ENCODE measurements at places on chromosomes 6 and 20.

GRCh38 chr6:42471142-42471541, 19.4 kb upstream of the TRERF1 start:
- DNase-seq = no peak

- no peak for DNase-seq
Observed at GRCh38 chr6:86192123-86192522, 549.4 kb upstream of the SYNCRIP start.

- DNase-seq = no peak
Observed at GRCh38 chr6:125431971-125432370, 130.2 kb upstream of the HDDC2 start.

GRCh38 chr6:156825475-156825874, 48.3 kb downstream of the ARID1B start:
- no peak for DNase-seq

DNA sequence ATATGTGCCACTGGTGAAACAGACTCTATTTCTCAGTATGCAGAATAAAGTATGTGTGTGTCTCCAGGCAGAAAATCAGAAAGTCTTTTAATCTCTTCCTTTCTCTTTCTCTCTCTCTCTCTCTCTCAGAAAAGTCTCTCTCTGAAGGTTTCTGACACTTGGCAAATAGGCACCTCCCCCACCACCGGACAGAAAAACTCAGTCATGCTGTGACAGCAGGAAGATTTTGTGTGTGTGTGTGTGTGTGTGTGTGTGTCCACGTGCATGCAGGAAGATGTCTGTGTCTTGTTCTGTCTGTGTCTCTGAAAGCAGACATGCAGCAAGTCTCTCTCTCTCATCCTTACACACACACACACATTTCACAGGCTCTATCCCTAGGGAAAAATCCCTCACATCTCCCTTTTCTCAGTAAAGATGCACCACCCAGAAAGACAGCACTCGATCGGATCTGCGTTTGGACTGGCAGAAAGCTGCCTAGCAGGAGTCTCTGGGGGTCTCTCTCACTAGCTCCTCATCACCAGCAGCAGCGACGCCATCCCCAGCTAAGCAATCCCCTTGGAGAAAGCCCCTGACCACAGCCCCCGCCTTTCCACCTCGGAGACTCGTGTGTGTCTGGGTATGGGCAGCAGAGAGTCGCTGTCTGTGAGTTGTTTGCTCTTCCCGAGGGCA, 98.3 kb downstream of the EDN3 start:
- DNase-seq = no peak

DNA sequence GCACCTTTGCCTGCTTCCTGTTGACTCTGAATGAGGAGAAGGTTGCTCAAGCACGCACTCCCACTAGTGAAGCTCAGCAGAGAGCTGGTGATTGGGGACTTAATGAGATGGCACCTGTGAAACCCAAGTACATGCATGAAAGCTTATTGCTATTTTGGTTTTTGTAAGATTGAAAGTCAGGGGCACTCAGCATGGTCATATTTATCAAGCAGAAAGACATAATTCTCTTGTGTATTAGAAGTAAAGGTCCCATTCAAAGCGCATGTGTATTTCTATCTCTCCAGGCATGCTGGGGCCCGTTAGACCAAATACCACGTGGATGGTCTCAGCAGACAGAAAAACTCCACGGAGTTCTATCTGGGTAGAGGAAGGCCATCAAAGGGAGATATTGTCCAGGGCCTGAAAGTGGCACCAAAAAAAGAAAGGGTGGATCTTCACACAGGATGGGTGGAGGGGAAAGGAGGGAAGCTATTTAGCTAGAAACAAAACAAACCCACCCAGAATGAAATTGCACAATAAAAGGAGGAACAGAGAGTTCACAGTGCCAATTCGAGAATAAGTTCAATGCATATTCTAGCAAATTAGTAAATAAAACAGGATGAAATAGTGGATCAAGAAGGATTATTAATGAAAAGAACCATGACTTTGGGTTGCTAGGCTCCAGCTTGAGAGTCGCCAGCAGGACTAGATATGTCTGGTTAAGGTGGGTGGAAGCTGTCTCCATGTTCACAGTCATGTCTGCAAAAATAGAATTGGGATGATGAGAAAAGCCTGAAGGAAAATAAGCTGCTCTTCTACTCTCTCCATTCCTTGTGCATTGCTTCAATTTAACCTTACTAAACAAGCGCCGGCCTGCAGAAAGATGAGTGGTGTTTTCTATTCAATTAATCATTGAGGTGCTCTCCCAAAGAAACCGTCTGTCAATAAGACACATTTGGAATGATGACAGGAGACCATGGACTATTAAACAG, 224.9 kb upstream of the DTNBP1 start:
- no peak for DNase-seq

DNA sequence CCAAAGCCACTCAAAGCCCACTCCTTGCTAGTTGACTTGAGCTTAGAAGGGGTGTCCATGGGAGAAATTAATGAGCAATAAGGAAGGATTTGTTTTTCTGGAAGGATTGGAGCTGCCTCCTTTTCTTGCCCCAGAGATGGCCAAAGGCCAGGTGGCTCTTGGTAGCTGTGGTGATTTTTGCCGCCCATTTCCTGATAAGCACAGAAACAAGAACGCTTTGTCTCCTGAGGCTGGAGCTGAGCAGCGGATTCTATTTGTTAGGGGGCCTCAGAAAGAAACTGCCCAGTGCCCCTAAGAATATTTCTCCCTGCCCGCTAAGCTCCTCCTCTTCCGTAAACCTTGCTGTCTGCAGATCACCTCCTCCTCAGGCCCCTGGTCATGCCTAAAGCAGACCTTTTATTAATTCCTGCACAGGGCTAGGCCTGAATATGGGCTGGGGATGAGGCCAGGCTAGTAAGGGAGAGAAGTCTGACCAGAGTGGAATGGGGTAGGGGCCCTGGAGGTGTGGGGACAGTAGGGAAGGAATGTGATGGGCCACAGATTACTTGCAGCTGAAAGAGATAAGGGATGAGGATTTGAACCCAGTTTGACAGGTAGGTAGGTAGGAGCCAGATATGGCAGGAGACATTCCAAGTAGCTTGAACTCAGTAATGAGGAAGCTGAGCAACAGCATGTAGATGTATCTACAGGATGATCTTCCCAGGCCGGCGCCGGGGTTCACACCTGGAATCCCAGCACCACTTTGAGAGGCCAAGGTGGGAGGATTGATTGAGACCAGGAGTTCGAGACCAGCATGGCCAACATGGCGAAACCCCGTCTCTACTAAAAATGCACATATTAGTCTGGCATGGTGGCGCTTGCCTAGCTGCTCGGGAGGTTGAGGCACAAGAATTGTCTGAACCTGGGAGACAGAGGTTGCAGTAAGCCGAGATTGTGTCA, 71.2 kb upstream of the NAA20 start:
- no peak for DNase-seq

DNA sequence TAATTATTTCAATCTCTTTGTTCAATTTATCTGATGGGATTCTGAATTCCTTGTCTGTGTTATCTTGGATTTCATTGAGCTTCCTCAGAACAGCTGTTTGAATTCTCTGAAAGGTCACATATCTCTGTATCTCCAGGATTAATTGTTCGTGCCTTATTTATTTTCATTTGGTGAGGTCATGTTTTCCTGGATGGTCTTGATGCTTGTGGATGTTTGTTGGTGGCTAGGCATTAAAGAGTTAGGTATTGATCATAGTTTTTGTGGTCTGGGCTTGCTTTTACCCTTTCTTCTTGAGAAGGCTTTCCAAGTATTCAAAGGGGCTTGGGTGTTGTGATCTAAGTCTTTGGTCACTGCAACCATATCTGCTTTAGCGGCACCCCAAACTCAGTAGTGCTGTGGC, 39.4 kb upstream of the SCP2D1 start:
- DNase-seq = no peak

- no peak for DNase-seq
Observed at GRCh38 chr6:135810486-135810885, 41.0 kb upstream of the PDE7B start.

DNA sequence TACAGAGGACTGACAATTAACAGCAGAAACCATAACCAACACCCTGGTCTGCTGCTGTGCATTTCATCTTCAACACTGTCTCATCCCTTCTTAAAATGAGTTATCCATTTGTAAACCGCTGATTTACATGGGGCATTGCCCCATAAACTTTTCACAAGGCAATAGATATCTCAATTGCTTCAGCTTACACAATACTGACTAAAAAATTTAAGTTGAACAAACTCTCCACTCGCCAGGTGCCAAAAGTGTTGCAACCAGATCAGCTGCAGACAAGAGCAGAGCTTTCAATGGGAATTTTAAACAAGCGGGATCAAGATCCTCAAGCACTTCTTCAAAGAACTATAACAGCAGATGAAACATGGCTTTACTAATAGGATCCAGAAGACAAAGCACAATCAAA, 183.0 kb downstream of the TASP1 start:
- no peak for DNase-seq

DNA sequence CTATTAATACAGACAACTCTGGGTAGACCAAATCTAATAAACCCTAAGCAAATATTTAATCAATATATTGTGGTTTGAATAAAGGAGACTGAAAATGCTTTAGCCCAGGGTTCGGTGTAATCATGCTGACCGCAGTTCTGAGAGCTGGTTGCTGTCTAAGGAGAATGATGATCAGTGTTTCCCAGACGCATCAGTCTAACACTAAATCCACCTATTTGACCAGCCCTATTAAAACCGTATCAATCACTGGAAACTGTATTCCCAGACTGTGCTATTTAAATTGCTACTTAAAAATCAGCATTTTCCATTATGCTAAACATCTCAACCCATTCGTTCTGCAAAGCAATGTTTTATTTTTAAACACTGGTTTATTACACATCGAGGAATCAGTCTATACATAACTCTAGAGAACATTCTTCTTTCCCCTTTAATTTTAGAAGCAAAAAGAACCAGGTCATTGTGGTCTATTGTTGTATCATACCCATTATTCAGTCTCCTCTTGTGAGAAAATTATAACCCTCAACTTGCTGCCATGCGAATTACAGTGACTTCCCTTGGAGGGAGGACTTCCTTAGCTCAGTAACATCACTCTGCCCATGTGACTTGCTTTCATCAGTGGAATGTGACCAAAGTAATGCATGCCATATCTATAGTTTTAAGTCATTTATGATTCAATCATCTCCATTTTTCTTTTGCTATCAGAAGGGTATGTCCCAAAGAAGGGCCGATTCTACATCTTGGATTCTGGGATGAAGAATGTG, 515.2 kb upstream of the JAG1 start:
- no peak for DNase-seq

- DNase-seq = no peak
Observed at GRCh38 chr6:56759521-56759920, 116.8 kb upstream of the DST start.

DNA sequence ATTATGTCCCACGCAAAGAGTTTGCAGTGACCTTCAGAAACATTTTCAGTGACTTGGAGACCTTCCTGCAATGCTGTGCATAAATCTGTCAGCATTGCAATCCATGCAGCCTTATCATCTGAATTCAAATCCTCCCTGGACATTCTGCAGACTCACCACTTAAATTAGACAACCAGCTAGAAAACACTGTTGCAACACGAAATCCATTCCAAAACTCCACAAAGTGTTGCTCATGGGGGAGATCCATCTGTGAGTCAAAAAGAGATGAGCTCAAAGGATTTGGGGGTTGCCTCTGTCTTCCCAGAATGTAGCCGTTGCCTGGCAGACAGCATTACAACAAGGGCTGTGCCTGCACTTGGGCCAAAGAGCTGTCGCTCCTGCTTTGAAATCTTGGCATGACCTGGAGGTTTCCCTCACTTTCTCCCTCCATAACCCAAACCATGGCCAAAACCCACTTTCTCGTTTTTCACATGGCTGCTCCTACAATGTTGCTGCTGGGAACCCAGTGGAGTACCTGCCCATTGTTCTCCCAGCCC, 163.5 kb upstream of the CDYL start:
- no peak for DNase-seq

- DNase-seq = no peak
Observed at GRCh38 chr20:2741463-2741862, 48.9 kb downstream of the EBF4 start.

GRCh38 chr6:91434576-91434975, 847.7 kb upstream of the MAP3K7 start:
- DNase-seq = no peak

DNA sequence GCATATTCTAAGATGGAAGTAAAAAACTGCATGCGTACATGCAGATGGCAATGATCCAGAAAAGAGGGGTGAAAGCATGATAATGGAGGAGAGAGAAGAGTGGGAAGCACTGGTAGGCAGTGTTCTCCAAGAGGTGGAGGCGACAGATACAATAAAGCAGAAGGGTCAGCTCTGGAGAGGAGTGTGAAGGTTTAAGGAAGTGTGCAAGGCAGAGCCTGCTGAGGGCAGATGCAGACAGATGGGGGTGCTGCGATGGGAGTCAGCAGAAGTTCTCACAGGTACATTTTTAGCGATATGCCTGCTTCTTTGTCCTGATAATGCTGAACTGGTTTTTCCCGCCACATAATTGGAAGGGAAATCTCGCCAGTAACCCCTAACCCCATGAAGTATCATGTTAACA, 81.1 kb upstream of the C6orf118 start:
- DNase-seq = no peak

GRCh38 chr6:138681627-138682026, 91.9 kb upstream of the CCDC28A start:
- no peak for DNase-seq

DNA sequence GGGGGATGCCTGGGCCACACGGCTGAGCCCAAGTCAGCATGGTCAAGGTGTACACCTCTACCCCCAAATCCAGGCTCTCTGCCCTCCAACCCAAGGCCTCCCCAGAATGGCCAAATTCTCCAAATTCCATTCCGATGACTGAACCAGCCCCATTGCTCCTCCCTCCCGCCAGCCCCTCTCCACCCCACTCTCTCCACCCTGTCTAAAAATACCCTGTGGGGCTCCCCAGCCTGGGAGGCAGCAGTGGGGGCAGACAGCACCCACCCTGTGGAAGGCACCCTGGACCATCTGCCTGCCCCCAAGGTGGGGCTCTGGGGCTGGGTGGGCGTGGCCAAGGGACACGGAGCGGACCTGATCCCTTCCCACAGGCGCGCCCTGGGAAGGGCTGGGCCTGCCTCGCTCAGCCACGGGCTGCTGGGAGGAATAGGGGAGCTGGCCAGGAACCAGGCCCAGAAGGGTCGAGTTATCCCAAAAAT, 11.4 kb downstream of the TEAD3 start:
- DNase-seq = no peak

GRCh38 chr6:42269553-42269952, 51.9 kb upstream of the MRPS10 start:
- no peak for DNase-seq

DNA sequence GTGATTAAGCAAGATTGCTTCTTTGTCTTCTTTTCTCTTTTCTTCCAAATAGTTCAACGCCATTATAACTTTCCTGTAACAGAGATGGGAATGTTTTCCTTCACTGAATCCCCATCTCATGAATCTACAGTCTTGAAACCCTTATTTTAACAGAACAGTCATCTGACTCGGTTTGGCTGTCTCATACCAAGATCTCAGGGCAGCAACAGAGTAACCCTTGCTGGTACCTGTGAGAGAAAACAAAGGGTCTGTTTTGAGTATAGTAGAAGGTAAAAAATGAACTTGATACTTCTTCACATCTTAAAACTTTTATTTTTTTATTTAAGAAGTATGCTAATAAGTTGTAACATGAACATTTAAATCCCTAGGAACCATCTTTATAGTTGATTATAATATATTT, 19.6 kb upstream of the DSE start:
- no peak for DNase-seq

- DNase-seq = no peak
Observed at GRCh38 chr20:59770270-59770669, 163.2 kb downstream of the SYCP2 start.

Data from GOT3 (cell line).